ENCODE measurements at places on chromosomes 4 and X.

- DNase-seq = no peak
These were observed 219.8 kb downstream of the SHROOM3 start for GRCh38 chr4:76654791-76655190.

DNA sequence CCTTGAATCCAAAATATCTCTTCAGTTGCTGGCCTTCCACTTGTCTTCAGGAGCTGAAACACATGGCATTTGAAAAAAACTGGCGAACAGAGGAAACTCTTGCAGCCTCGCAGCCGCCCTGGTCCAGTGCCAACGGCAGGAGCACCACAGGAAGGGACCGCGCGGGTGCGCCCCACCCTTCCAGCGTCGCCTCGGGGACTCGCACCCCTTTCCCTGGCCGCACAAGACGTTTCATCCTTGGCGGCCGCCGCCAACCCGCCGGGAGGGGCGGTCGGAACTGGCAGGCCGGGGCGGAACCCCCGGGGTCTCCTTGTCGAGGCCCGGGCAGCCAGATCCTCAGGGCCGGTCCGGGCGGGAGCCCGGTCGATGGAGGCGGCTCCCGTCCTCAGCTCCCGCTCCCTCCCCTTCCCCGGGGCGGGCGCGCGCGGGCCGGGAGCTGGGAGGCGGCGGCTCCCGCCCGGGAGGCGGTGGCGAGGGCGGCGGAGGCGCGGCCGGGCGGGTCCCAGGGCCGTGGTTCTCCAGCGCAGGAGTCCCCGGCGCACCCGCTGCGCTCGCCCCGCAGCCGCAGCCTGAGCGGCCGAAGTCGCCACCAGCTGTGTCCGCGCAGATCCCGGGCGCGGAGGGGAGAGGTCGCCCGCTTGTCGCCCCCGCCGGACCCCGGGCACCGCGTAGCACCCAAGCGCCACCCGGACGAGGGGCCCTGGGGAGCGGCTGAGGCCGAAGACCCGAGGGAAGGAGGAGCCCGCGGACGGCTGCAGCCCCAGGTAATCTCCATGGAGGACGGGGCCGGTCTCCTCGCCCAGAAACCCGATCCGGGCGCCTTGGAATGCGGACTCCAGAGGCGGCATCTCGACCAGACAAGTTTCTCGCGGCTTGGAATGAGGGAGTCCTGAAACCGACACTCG lies 886 bp upstream of the NDST3 start:
- DNase-seq = peak; percentile 49

DNA sequence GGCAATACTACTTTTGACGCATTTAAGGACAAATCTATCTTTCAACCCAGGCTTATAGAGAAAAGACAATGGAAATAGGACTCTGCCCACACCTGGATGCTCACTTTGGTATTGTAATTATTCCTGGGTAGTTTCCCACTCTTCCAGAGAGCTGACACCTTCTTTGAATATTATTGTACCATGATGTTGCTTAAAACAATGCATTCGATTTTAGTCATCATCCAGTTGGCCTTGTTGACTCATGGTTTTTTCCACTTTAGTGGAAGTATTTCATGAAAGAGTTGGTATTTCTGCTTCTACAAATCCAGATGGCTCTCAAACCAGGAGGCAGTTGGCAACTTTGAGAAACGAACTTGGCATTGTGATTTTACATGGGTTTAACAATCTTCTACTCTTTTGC lies 124.2 kb downstream of the ENOX2 start:
- no peak for DNase-seq

DNA sequence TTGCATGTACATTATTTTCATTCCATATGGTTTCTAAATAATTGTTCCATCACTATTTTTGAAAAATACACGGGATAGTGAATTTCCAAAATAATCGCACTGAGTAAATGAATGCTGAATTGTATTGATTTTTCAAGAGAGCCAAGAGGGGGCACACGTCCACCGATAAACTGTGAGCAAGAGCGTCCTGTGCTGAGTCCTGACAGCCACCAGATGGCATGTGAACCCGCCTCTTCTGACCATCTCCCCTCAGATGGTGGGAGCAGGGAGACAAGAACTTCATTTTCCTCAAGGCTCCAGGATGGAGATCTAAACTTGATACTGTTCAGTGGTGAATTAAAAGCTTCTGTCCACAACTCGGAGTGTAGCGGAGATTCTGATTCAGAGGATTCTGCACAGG lies 30.6 kb upstream of the IL9R start:
- no peak for DNase-seq

DNA sequence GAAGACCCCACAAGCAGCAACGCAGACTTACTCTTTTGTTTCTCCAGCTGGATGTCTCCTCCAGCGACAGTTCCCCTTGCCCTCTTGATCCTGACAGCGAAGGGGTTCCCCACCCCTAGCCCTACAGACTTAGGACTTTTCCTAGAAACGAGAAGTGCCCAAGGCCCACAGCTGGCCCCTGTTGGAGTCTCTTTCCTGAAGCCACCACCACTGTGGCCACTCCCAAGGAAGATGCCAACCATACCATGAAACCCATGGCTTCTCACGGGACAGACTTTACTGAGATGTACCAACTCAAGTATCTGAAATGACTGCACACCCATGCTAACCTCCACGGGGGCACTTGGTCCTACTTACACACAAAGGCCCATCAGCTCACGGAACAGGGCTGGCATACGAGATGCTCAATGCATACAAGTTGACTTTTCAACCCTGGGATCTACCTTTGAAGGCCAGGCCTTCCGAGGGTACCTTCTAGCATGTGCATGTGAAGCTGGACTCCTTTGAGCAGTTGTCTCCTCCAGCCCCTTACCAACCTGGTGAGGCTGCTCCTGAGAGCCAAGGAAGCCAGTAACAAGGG lies 924 bp upstream of the IRAK1 start:
- peak; percentile 82 for DNase-seq

DNA sequence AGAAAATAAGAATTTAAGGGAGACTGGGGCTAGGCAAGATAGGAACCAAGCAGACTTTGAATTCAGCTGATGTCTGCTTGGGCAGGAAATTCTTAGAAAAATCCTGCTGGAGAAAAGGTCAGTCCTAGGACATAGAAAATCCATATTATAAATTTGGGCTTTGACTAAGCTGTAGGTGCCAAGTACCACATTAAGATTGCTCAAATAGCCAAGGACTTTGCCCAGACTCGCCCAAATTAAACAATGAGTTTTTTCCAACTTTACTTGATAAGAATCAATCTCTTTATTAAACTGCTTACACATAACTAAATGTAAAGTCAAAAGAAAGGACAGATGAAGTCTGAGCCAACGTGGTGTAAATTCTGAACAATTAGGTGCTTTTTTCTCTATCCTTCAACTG lies 95.4 kb downstream of the FUNDC1 start:
- no peak for DNase-seq

DNA sequence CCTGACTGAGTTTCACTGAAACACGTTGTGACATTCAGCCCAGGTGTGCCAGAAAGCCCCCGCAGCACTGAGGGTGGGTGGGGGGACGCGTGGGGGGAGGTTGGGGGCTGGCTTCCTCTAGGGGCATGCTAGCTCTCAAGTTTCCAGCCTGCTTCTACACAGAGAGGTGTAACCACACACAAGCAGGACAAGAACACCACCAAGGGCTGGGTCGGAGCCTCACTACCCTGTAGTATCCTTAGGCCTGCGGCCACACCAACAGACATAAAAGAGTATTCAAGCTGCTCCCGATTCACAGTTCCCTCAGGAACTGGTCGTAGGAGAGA lies 1.8 kb downstream of the USP46 start:
- DNase-seq = no peak

DNA sequence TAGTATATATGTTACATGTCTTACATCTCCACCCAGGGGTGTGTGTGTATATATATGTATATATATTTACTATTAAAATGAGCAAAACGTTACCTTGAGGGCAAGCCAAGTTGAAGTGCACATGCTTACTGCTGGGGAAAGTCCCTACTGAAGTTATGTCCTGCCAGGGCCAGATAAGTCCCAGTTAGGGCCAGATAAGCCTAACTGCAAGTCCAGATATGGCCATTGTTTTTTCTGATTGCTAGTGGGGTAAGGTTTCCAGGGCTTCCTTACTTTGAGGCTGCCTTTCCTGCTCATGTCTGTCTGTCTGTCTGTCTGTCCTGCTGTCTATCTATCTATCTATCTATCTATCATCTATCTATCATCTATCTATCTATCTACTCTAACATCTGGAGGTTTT lies 19.3 kb upstream of the ZNF81 start:
- DNase-seq = no peak

GRCh38 chr4:14701896-14702295 lies 300.4 kb upstream of the CPEB2 start:
- no peak for DNase-seq

- DNase-seq = no peak
These were observed 38.9 kb upstream of the TBX22 start for GRCh38 chrX:79975605-79976004.

GRCh38 chrX:144896323-144896722 lies 351.0 kb upstream of the SPANXN1 start:
- DNase-seq = no peak

DNA sequence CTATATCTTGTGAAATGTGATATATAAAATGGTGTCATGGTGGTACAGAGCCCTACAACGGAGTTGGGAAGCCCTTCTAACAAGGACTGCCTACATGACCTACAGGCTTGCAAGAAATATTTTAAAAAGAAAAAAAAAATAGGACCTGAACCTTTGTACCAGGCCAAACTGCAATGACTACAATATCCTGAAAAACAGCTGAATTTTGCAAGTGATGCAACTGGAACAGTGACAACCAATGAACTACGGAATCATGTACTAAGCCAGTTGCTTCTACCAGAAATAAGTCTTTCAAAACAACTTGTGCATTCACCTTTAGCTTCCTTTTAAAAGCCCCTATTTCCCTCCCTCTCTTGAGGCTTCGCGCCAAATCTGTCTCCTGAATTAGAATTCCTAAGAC lies 58.4 kb downstream of the PDGFC start:
- no peak for DNase-seq

GRCh38 chrX:93594780-93595179 lies 78.6 kb downstream of the NAP1L3 start:
- DNase-seq = no peak

DNA sequence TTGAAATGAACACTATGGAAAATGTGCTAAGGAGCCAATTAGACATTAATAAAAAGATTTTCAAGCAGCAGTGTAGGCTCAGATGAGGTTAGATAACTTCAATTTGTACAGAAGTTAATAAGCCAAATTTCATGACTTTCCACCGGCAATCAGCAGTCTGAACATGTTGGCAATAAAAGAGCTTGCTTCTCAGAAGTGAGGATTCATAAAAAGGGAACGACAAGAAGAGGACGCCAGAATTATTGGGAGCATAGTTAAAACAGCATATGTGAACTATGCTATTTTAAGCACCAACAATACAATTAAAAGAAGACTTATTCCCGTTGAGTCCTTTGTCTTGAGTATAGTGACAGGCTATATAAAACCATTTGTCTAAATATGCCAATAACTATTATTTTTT lies 785.3 kb downstream of the ADGRL3 start:
- DNase-seq = no peak

DNA sequence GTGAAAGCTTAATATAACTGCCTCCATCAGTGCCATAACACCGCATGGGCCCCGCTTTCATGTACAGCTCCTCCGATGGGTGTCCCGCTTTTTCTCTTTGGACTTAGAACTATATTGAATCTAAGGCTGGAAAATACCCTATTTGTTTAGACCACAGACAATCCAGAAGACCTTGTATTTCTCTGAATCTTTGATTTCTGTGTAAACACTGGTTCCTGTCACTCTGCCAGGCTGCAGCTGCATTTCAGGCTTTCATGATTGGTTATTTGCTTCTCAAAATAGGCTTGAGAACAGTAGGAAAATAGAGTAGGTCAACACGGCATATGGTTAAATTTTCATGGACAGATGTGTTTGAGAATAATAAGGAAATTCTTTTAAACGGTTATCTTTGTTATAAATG lies 80.0 kb downstream of the NWD2 start:
- no peak for DNase-seq

- peak; percentile 74 for DNase-seq
These were observed 39.1 kb upstream of the NSUN7 start for GRCh38 chr4:40710484-40711254.

DNA sequence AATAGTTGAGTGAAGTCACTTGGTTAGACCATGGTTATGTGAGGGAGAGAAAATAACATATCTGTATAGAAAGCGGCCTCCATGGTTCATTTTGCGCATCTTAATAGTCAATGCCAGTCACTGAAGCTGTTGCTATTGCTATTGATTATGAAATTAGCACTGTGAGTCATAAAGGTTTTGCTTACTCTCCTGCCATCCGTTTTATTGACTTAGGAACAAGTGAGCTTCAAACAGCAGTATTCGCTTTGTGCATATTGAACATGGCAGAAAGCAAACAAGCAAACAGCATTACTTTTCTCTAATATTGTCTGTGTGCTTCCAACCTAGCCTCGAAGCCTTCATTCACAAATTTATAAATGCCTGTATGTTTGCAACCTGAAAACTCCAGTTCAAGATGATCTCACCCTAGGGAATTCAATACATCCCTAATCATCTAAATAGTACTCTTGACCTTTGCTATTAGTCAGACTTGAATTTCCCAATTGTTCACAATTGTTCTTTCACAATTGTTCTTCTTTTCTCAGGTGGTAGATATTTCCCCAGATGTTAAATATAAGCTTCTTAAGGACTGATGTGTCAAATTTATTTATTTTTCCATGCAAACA lies 55.9 kb upstream of the GABRA2 start:
- no peak for DNase-seq

DNA sequence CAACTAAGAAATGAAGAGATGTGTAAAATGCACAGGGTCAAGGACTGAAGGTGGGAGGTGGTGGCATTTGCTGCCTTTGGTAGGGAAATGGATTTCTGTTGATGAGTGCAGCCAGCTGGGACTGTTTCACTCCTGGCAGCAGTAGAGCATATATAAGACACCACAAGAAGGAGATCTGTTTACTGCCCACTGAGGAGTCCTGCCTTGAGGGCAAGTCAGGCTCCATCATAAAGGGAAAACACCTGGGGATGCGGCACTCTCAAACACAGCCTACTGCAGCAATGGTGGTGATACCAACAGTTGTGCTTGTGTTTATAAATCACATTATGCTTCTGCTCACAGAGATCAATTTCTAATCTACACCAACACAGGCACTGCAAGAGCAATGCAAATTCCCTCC lies 222.1 kb downstream of the TACR3 start:
- no peak for DNase-seq

DNA sequence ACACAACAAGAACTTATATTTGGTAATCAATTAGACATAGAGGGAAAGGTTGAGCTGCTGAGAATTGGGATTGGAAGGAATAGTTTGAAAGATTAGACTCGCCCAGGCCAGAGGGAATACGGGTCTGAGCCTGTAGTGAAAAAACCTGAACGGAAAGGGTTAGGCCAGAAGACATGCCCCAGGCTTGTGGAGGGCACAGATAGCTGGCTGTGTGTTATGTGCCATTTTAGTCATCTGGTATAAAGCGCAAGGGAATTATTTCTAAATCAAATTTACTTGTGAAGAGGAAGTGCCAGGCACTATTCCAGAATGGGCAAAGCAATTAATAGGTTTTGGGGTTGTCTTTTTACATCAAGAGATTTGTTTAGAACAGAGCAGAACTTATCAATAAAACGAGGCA lies 187.5 kb upstream of the ANKRD50 start:
- DNase-seq = no peak

DNA sequence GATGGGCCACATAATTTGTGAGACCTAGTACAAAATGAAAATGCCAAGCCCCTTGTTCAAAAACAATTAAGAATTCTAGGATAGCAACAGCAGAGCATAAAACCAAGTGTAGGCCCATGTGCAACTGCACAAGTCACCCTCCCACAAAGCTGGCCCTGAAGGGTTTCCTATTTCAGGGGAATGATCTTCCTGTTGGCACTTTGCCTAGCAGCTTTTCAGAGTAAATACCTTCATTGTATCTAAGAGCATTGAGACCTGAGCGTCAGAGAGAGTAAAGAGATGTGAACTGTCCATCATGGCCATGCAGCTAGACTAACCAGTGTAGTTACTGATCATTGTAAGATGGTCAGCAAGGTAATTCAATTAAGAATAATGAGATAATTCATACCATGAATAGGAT lies 113.6 kb downstream of the CNKSR2 start:
- DNase-seq = no peak
